Endothelial cell of coronary artery (primary cell): ENCODE measurements at places on chromosomes 4 and X. TPM values are rescaled to one million over a fixed set of nuclear protein-coding genes. Genes with fewer than 3 reads are reported as not detected.

RPA4 gene
- total RNA-seq = 1.3 and 1.4 TPM in 2 replicates

SSX4 gene
- not detected in 2 replicates for total RNA-seq

ATOH1 gene
- not detected in 2 replicates for total RNA-seq

SPANXN3 gene
- not detected in 2 replicates for total RNA-seq

SPARCL1 gene
- total RNA-seq = 1.3 TPM in 1 of 2 replicates, not detected in the other

POU3F4 gene
- total RNA-seq = not detected in 2 replicates
